ENCODE measurements at places on chromosomes 7 and 10.

GRCh38 chr7:70044525-70044924 lies 446.2 kb downstream of the AUTS2 start:
- no peak overlapping the region for H3K4me3 ChIP-seq
- no peaks in the 10 kb centered on the region for H3K27me3 ChIP-seq
- no peaks in the 10 kb centered on the region for H3K36me3 ChIP-seq
- peaks cover 5% of the 10 kb centered on the region for H3K4me1 ChIP-seq
- H3K27ac ChIP-seq: no peak overlapping the region

DNA sequence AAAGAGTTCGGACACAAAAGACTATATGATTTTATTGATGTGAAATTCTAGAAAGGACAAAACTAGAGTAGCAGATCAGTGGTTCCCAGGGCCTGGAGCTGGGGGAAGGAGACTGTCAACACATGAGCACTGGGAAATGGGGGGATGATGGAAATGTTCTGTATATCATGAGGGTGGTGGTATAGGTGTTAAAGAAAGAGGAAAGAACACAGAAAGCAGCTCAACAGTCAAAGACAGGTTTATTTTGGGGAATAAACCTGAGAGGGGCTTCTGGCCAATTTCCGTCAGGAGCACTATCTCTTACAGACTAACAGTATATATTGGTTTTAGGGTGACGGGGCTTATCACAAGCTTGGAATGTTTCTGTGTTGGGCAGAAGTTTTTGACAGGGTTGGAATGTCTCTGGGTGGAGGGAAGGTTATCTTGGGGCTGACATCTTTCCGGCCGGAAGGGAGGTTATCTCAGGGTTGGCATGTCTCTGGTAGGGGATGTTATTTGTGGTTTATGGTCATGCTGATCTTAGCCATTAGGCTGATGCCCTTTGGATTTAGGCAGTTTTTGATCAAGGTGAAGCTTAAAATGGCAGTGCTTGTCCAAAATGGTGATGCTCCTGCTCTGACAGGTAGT lies 254.6 kb upstream of the NRP1 start:
- H3K36me3 ChIP-seq: no peaks in the 10 kb centered on the region
- no peak overlapping the region for H3K27ac ChIP-seq
- no peak for DNase-seq
- no peak overlapping the region for H3K4me3 ChIP-seq
- no peaks in the 10 kb centered on the region for H3K27me3 ChIP-seq

DNA sequence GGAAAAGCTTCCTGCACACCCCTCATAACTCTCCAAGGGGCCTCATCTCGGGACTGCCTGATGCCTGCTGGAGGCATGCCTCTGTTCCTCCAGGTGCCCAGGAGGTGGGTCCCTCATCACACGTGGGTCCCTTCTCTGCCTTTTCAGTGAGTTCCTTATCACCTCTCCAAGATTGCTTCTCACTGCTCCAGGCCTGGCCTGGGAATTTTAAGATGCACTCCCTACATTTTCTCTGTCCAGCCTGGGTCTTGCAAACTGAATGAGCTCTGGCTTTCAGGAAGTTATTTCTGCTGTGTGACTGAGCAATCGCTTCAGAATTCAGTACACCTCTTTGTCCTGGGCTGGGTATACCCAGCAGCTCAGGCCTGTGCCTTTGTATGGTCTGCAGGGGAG lies 43.8 kb downstream of the LRRC18 start:
- H3K4me1 ChIP-seq: no peaks in the 10 kb centered on the region
- no peak overlapping the region for H3K27ac ChIP-seq
- H3K36me3 ChIP-seq: no peaks in the 10 kb centered on the region
- no peak for DNase-seq

GRCh38 chr7:46745707-46746090 lies 824.6 kb upstream of the IGFBP3 start:
- H3K27me3 ChIP-seq: no peaks in the 10 kb centered on the region
- no peaks in the 10 kb centered on the region for H3K36me3 ChIP-seq
- no peak overlapping the region for H3K4me3 ChIP-seq
- H3K4me1 ChIP-seq: no peaks in the 10 kb centered on the region
- H3K27ac ChIP-seq: no peak overlapping the region
